ENCODE measurements at places on chromosomes 3 and 15. TPM values are rescaled to one million over a fixed set of nuclear protein-coding genes. Genes with fewer than 3 reads are reported as not detected.

SQOR gene
- 71.2 TPM for total RNA-seq

- no peak overlapping the region for H3K4me3 ChIP-seq
- H3K27ac ChIP-seq = no peak overlapping the region
- DNase-seq = no peak
- no peaks in the 10 kb centered on the region for H3K27me3 ChIP-seq
- H3K4me1 ChIP-seq = no peaks in the 10 kb centered on the region
- H3K36me3 ChIP-seq = no peaks in the 10 kb centered on the region
Observed at GRCh38 chr3:176787506-176787905, 409.8 kb downstream of the TBL1XR1 start.

DNA sequence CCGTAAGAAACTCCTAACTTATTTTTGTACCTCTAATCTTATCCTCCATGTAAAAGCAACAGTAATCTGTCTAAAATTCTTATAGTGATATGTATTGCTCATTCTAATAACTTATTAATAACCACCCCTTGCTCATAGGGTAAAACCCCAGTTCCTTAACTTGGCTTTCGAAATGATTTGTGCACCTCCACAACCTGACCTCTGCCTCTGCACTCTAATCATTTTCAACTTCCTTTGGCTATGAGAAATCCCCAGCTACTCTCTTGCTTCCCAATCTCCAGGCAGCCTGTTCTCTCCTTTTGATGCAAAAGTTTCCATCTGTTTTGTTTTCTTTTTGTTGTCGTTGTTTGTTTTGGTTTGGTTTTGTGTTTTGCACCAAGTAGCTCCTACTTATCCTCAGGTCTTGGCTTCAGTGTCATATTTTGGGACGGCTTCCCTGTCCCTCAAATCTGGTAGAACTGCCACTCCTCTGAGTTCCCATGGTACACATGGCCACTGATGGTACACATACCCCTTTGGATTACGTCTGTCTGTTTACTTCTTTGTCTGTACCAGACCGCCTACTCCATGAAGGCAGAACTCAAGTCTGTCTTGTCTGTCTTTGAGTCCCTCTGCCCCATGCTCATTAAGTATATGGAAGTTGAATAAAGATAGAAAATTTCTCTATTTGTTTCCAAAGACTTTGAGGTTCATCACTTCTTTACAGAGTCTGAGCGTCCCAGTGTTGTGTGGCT lies 105.6 kb upstream of the TGFBR2 start:
- H3K36me3 ChIP-seq = no peaks in the 10 kb centered on the region
- no peak overlapping the region for H3K4me3 ChIP-seq
- no peaks in the 10 kb centered on the region for H3K4me1 ChIP-seq

GRCh38 chr3:87541723-87542122 lies 265.3 kb upstream of the POU1F1 start:
- H3K27ac ChIP-seq = no peak overlapping the region
- no peaks in the 10 kb centered on the region for H3K27me3 ChIP-seq
- no peaks in the 10 kb centered on the region for H3K4me1 ChIP-seq
- no peak overlapping the region for H3K4me3 ChIP-seq
- H3K36me3 ChIP-seq = no peaks in the 10 kb centered on the region
- no peak for DNase-seq

DNA sequence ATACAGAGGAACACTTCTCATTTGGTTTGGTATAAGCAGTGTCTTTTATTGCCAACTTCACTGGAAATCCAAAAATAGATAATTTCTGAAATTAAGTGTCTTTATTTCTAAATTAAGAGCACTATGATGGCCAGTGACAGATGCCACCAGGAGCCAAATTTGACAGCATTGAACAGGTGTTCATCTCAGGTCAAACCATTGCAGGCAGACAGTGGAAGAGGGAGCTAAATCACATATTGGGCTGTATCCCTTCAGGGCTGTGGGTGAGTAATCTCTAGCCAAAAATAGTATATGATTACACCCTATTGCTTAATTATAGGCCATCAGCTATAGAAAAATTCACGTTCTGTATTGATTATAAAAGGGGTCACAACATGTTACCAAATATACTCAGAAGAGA lies 457.7 kb downstream of the NAALADL2 start:
- no peak overlapping the region for H3K4me3 ChIP-seq
- DNase-seq = no peak
- no peaks in the 10 kb centered on the region for H3K4me1 ChIP-seq
- H3K27me3 ChIP-seq = no peaks in the 10 kb centered on the region
- no peak overlapping the region for H3K27ac ChIP-seq
- H3K36me3 ChIP-seq = no peaks in the 10 kb centered on the region

GRCh38 chr3:107848351-107848915 lies 242.4 kb downstream of the CD47 start:
- H3K27me3 ChIP-seq = no peaks in the 10 kb centered on the region
- H3K4me1 ChIP-seq = no peaks in the 10 kb centered on the region
- no peak for DNase-seq
- no peak overlapping the region for H3K27ac ChIP-seq

DNA sequence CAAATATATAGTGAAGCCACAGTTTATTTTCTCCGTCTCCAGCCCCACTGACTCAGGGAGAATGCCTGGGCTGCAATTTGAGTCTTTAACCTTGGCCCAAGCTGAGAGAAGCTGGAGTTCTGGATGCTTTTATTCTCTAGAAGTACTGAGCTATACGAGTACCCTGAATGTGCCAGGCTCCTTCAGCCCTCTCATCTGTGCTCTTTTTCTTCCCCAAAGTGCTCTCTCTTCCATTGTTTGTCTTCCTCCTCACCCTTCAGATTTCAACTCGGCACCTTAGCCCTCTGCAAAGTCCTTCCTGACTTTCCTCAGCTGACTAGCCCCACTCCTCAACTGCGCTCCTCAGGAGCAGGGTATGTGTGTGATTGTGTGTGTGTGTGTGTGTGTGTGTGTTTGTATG lies 75.6 kb upstream of the AGBL1 start:
- no peak overlapping the region for H3K4me3 ChIP-seq
- no peaks in the 10 kb centered on the region for H3K4me1 ChIP-seq
- no peak overlapping the region for H3K27ac ChIP-seq
- H3K27me3 ChIP-seq = peaks cover 6% of the 10 kb centered on the region
- no peaks in the 10 kb centered on the region for H3K36me3 ChIP-seq
- no peak for DNase-seq

DNA sequence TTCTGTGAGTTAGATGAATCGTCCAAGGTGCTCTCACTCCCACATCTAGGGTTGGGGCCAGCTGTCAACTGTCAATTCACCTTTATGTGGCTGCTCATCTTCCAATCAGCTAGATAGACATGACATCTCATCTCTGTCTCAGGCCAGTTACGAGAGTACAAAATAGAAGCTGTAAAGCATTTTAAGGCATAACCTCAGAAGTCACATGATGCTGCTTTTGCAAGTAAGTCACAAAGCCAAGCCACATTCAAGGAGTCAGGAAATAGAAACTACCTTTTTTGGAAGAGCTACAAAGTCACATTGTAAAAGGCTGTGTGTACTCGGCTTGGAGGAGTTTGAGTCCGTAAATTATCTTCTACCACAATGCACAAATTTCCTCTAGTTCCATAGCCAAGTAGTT lies 5.1 kb upstream of the CCR1 start:
- no peaks in the 10 kb centered on the region for H3K36me3 ChIP-seq
- no peak overlapping the region for H3K4me3 ChIP-seq
- no peak overlapping the region for H3K27ac ChIP-seq
- no peak for DNase-seq
- no peaks in the 10 kb centered on the region for H3K4me1 ChIP-seq

DNA sequence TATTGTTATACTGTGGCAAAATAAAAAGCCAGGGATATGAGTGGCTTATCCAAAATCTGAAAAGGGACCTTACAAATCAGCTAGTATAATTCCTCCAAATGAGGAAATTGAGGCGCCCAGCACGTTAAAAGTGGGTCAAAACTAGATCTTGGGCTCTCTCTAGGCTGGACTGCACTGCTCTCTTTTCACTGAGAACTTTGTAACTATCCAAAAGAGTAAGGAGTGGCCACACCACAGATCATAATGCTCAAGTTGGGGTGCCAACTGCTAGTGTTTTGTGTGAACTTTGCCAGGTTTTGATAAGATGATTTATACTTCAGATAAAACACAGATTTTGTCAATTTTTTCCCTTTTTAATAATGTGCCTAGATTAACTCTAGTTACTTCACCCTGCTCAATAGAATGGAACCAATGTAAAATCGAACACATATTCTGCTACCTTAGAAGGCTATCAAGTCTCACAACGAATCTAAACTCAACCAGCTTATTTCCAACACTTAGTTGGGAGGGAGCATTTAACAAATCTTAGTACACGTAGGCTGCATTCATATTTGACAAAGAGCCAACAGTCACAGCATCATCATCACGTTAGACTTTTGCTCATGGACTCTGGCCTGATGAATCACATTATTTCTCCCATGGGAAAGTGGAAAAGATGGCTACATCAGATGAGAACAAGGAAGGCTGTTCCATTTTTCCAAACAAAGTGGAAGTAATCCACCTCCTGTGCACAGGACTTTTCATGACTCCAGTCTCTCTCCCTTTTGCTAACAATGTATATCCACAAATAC lies 64.4 kb downstream of the ABI3BP start:
- H3K27ac ChIP-seq = no peak overlapping the region
- no peak overlapping the region for H3K4me3 ChIP-seq
- H3K27me3 ChIP-seq = no peaks in the 10 kb centered on the region
- no peak for DNase-seq
- no peaks in the 10 kb centered on the region for H3K4me1 ChIP-seq

DNA sequence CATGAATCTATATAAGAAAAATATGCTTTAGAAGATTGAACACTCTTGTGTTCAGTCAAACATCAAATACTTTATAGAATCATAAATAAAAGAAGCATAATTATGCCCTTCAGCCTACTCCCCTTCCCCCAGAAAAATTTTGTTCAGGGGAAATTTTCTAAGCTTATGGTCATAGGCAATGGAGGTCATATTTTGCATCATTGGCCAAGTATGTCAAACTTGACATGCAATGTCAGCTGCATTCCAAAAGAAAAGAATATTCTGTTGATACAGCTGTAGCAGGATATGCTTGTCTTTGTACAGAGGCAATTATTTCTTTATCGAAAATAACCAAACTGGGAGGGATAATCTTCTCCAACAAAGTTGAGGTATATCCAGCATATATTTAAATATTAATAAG lies 328.2 kb downstream of the ZIC1 start:
- no peak for DNase-seq
- H3K4me1 ChIP-seq = no peaks in the 10 kb centered on the region
- H3K27ac ChIP-seq = no peak overlapping the region
- no peaks in the 10 kb centered on the region for H3K27me3 ChIP-seq

Measured in breast epithelium (tissue), 4 donors.